ENCODE measurements at places on chromosomes 4 and X. TPM values are rescaled to one million over a fixed set of nuclear protein-coding genes. Genes with fewer than 3 reads are reported as not detected.

GRCh38 chr4:2942037-2942531 lies 21.1 kb downstream of the NOP14 start:
- DNase-seq = no peak
- H3K27me3 ChIP-seq = no peaks in the 10 kb centered on the region
- H3K4me3 ChIP-seq = no peak overlapping the region
- no peaks in the 10 kb centered on the region for H3K4me1 ChIP-seq

DNA sequence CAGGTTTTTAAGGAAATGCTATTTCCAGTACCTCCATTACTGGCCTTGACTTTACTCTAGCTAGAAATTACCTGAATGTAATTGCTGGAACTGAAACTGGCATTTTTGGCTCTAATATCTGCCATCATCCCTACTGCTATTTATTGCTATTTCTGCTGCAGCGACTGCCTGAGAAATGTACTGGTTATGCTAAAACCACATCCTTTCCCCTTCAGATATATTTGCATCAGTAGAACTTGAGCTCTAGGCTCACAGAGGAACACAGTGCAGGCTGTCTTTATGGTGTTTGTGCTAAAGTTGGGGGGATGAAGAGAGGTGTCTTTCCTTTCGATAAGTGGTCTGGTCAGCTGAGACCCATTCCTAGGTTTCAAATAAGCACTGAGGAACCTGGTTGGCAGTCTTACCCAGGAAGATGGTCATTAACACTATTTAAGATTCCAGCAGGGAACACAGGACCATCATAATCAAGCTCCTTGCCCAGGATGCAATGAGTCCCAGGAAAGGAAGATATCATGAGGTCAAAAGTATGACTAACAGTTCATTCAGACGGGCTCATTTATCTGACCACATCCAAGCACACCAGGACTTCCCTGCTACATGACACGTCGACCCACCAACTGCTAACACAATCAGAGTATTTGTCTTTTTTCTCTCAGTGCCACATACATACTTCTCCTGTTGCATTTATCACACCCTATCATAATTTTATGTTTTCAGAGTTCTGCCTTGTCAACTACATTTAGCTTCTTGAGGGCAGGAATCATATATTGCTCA lies 137.4 kb downstream of the GABRA3 start:
- no peaks in the 10 kb centered on the region for H3K36me3 ChIP-seq
- no peak for DNase-seq
- no peak overlapping the region for H3K27ac ChIP-seq
- no peak overlapping the region for H3K4me3 ChIP-seq

DNA sequence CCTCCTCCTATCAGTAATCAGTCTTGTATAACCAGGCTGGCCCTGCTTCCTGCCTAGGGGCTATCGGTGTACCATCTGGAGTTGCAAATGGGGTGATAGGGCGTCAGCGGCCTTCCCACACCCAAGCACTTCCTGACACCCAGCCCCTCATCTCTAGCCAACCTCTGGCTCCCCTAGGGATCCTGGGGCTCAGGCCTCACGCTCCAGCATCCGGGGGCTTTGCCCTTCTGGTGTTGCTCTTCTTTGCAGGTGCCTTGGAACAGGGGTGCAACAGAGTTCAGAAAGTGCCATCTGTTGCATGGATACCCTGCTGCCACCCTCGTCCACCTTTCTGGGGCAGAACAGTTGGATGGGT lies 4.1 kb downstream of the IL9R start:
- H3K4me3 ChIP-seq = no peak overlapping the region
- no peaks in the 10 kb centered on the region for H3K27me3 ChIP-seq
- no peaks in the 10 kb centered on the region for H3K4me1 ChIP-seq
- H3K36me3 ChIP-seq = no peaks in the 10 kb centered on the region

DNA sequence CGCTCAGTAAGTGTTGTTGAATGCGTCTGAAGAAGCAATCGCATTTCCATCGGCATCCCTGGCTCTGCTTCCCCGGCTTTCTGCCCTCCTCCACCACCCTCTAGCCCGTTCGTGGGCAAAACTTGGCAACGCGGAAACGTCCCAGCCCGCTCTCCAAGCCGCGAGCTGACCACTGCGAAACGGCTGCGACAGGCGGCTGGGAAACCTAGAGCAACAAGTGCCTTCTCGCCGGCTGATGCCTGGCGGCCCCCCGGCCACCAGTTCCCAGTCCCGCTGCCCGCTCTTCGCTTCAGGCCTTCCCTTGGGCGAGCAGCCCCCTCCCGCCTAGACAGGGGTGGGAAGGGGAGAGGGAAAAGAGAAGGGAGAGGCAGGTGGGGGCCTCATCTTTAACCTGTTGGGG lies 837 bp downstream of the CITED1 start:
- H3K27me3 ChIP-seq = peaks cover 8% of the 10 kb centered on the region
- H3K4me1 ChIP-seq = peaks cover 13% of the 10 kb centered on the region
- peak overlapping the region; percentile 25 for H3K4me3 ChIP-seq
- DNase-seq = no peak

- no peak for DNase-seq
- H3K27me3 ChIP-seq = no peaks in the 10 kb centered on the region
- peak overlapping the region; percentile 53 for H3K4me3 ChIP-seq
- peak overlapping the region; percentile 89 for H3K27ac ChIP-seq
- no peaks in the 10 kb centered on the region for H3K4me1 ChIP-seq
- H3K36me3 ChIP-seq = no peaks in the 10 kb centered on the region
Observed at GRCh38 chrX:74292808-74293123, 11.2 kb upstream of the ZCCHC13 start.

- no peaks in the 10 kb centered on the region for H3K36me3 ChIP-seq
- DNase-seq = no peak
- no peak overlapping the region for H3K4me3 ChIP-seq
- no peak overlapping the region for H3K27ac ChIP-seq
- no peaks in the 10 kb centered on the region for H3K4me1 ChIP-seq
Observed at GRCh38 chrX:47877327-47877726, 40.6 kb downstream of the ZNF81 start.

- no peak overlapping the region for H3K27ac ChIP-seq
- no peak overlapping the region for H3K4me3 ChIP-seq
- no peaks in the 10 kb centered on the region for H3K27me3 ChIP-seq
- H3K4me1 ChIP-seq = no peaks in the 10 kb centered on the region
- no peaks in the 10 kb centered on the region for H3K36me3 ChIP-seq
- no peak for DNase-seq
Observed at GRCh38 chr4:7340553-7341433, 93.9 kb downstream of the PSAPL1 start.

- no peak overlapping the region for H3K27ac ChIP-seq
- no peak overlapping the region for H3K4me3 ChIP-seq
- H3K4me1 ChIP-seq = no peaks in the 10 kb centered on the region
- no peaks in the 10 kb centered on the region for H3K36me3 ChIP-seq
Observed at GRCh38 chrX:121639781-121640180, 592.4 kb downstream of the GLUD2 start.

GRCh38 chr4:145731028-145731427 lies 51.1 kb downstream of the C4orf51 start:
- no peaks in the 10 kb centered on the region for H3K27me3 ChIP-seq
- H3K36me3 ChIP-seq = no peaks in the 10 kb centered on the region
- H3K27ac ChIP-seq = no peak overlapping the region
- no peaks in the 10 kb centered on the region for H3K4me1 ChIP-seq
- no peak for DNase-seq
- no peak overlapping the region for H3K4me3 ChIP-seq

DNA sequence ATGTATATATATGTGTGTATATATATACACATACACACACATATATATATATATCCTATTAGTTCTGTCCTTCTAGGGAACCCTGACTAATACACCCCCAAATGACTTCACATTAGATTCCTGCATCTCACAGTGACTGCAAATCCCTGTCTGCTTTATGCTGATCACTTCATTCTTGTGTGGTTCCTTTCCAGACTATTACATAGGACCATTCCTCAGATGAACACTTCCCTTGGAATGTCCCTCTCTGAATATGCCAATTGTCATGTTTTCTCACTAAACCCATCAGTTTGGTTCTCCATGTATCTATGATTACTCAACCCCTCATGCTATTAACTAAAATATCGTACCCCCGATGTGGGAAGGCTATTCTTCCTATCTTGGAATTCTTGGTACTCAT lies 605.2 kb upstream of the NR3C2 start:
- H3K36me3 ChIP-seq = no peaks in the 10 kb centered on the region
- H3K4me3 ChIP-seq = no peak overlapping the region
- H3K4me1 ChIP-seq = no peaks in the 10 kb centered on the region
- no peak for DNase-seq

DNA sequence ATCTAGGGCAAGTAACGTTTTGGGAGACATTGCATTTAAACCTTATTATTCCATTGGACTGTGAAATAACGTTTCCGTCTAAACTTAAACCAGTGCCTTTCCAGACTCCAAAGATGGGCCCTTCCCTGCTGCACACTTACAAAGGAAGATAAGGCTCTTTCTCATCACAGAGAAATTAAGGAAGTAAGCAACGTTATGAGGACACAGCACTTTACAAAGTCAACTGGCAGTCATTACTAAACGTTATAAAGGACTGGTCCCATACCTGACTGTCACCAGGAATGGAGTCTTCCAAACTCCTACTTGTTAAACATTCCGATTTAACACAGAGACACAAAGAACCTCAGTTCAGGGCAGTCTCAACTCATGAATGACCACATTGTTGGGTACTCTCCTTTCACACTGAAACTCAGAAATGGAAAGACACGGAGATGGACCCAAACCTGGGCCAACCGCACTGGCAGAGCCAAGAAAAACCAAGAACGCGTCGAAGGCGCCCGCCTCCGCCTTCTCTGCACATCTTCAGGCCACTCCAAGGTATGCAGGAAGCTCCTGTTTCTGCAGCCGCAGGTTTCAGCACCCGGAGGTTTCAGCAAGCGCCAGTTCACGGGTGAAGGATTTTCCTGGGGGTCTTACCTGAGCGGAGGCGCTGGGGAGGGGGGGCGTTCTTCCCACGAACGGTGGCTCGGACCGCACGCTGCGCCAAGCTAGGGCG lies 670 bp downstream of the PAPSS1 start:
- H3K27ac ChIP-seq = peak overlapping the region; percentile 88
- H3K4me1 ChIP-seq = no peaks in the 10 kb centered on the region
- no peaks in the 10 kb centered on the region for H3K27me3 ChIP-seq
- DNase-seq = no peak
- H3K4me3 ChIP-seq = peak overlapping the region; percentile 72

DNA sequence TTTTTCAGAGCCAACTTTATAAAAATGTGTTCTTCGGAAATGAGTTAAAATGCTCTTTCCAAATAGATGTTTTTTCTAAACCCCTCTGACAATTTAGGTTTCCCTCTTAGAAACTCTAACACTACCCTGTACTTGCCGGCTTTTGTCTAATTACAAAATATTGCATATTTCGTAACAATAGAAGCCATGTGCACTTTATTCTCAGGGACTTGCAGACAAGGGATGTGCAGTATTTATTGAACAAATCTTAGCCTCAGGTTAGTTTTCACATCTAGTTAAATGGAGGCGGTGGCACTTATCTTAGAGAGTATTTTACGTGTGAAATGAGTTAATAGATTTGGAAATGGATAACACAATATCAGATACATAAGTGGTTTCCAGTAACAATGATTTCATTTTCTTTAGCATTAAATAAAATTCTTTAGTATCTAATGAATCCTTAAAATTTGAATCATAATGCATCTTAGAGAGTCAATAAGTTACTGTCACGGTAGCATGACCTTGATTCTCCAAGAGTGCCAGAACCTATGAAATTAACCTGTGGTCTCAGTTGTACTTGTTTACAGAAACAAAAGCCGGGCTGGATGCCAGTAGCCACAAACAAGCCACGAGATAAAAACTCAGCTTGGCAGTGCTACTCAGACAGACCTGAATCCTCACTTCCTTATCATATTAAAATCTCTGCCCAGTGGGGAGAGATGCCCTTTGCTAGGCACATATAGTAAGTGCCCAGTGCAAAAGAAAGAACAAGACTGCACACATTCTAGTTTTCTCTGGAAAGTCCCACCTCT lies 772 bp upstream of the PABPC4L start:
- no peaks in the 10 kb centered on the region for H3K36me3 ChIP-seq
- no peaks in the 10 kb centered on the region for H3K4me1 ChIP-seq
- peak overlapping the region; percentile 60 for H3K4me3 ChIP-seq
- DNase-seq = no peak
- no peaks in the 10 kb centered on the region for H3K27me3 ChIP-seq

GRCh38 chrX:7106649-7107048 lies 40.9 kb upstream of the STS start:
- H3K4me3 ChIP-seq = no peak overlapping the region
- no peaks in the 10 kb centered on the region for H3K27me3 ChIP-seq
- H3K4me1 ChIP-seq = no peaks in the 10 kb centered on the region
- DNase-seq = no peak
- H3K36me3 ChIP-seq = no peaks in the 10 kb centered on the region

DNA sequence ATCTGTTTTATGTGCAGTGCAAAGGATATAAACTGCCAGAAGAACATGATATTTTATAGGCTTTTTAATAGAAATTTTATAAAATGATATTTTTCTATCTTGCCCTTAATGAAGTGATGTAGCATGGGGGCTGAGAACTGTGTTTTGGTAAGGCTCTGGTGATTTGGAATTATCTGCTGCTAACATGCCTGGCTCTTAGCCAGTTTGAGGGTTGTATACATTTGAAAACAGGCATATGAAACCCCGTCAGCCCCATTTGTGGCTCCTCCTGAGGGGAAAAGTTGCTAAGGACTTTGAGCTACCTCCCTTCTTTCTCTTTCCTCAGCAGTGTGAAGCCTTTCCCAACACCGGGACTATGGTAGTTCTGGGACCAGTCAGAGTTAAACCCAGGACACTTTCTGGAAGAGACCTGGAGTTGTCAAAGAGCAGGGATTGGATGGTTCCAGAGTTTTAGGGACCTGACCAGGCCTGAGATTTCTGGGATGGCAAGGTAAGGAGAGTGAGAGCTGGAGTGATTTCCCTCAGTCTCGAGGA lies 4.7 kb downstream of the SFRP2 start:
- H3K27ac ChIP-seq = no peak overlapping the region
- DNase-seq = no peak
- peaks cover 3% of the 10 kb centered on the region for H3K27me3 ChIP-seq

GRCh38 chr4:28388471-28388870 lies 1527.8 kb downstream of the STIM2 start:
- no peak for DNase-seq
- no peak overlapping the region for H3K4me3 ChIP-seq
- no peaks in the 10 kb centered on the region for H3K36me3 ChIP-seq
- no peaks in the 10 kb centered on the region for H3K27me3 ChIP-seq

DNA sequence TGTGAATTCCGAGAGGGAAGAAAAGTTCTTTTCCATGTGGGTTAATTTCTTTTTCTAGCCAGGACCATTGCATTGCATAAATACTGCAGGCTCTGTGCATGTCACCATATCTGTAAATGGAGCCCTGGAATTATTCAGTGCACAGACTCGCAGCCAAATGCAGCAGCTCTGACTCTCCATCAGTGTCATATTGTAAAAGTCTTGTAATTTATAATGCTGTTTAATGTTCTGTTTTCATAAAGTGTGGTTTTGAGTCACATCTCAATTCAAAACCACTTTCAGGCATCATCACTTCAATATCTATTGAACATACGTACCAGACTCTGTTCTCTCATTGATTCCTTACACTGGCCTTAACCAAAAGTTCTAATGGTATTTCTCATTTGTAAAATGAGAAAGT lies 193.9 kb upstream of the RPL34 start:
- DNase-seq = no peak
- no peaks in the 10 kb centered on the region for H3K4me1 ChIP-seq
- no peak overlapping the region for H3K4me3 ChIP-seq

Gene CNGA1
- 0.27 TPM for total RNA-seq

Gene CRLF2
- not detected for total RNA-seq

Gene PPEF2
- not detected for total RNA-seq

Gene IGFBP7
- total RNA-seq = 225 TPM

Gene ATP2B3
- not detected for total RNA-seq

Gene MAMLD1
- 1.2 TPM for total RNA-seq

Gene PABPC5
- 3.7 TPM for total RNA-seq

Gene ZNF711
- total RNA-seq = 71.3 TPM

Gene MAPK10
- total RNA-seq = 38.2 TPM

Gene CCNI
- 137 TPM for total RNA-seq

Gene TRO
- total RNA-seq = 32.6 TPM

Gene GRIA3
- 7.4 TPM for total RNA-seq

Gene GAGE2A
- total RNA-seq = not detected

Gene KLHL15
- 12.2 TPM for total RNA-seq

Gene EBP
- 23.0 TPM for total RNA-seq
